ENCODE measurements at places on chromosomes 6 and 20.

DNA sequence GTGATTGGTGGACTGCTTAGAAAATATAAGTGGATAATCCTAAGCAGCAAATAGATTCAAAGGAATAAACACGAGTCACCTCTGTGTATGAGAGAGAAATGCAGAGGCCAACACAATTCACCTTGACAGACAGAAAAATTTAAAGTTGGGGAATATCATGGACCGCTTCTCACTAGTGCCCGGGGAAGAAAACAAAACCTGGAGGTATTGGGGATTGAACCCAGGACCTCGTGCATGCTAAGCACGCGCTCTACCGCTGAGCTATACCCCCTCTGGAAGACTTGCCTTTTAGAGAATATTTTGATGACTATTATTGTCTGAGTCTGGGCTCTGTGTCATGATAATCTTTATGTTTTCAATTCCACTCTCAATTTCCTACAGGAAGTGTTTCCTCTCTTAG lies 111.9 kb downstream of the TRIM27 start:
- peak; percentile 6 for DNase-seq

- no peak for DNase-seq
These were observed 35.7 kb downstream of the TSPYL4 start for GRCh38 chr6:116218172-116218633.

DNA sequence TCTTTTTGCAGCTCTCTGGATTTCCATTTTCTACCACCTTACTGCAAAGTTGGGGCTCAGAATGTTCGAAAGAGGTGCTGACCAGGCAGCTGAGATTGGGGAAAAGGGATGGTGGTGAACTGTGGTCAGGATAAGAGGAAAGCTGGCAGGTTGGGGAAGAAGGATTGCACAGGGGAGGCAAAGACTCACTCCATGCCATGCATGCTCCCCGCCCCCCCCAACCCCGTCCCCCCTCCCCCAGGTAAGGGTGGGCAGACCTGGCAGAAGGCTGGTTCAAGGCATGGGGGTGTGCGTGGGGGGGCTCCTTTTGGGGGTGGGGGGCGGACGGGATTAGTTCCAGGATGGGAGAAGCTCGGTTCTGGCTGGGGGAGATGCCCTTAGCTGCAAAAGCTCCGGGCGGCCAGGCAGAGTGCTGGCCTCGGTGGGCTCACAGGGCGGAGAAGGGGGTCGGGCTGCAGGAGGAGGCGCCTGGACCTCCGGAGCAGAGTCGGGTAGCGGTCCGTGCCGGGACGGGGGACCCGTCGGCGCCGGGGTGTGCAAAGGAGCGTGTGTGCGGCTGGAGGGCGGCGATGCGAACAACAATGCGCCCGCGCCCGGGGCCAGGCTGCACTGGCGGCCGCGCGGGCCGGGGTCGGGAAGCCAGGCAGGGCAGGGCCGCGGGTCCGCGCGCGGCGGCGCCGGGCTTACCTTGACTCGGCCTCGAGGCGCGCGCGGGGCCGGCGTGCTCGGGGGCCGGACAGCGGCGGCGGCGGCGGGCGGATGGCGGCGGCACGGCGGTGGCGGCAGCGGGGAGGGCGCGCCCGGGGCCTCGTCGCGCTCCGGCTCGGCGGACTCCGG lies 880 bp downstream of the ADNP start:
- peak; percentile 53 for DNase-seq

DNA sequence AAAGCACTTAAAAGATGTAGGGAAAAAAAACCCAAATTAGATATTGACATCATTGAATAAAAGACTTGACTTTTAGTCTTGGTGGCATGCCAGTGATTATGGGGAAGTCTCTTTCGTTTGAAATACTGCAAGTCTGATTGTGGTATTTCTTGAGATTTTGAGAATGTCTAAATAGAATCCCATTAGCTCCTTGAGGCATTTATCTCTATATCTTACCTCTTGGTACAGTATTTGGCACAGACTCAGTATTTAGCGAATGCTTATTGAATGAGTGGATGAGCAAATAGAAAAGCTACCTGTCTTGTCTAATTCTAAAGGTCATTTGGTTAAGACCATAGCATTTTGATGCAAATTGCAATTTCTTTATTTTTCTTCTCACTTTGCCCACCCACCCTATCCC lies 156.5 kb downstream of the TFAP2B start:
- no peak for DNase-seq

DNA sequence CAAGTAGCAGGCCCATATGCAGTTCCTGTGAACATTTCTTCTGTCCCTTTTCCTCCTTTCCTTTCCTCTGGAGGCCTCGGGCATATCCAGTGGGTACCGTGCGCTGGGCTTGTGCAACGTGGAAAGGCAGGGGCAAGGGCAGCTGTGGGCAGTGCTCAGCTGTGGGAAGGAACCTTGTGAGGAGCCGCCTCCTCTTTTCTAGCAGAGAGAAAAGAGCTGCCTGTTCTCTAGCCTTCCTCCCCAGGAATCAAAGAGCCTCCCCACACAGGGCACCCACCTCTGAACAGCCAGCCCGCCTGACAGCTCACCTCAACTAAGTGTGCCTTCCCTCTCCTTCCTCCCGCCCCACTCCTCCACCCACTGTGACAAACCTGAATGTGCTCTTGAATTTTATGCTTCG lies 143.3 kb upstream of the HDDC2 start:
- DNase-seq = no peak

GRCh38 chr20:48909910-48910309 lies 11.6 kb upstream of the ARFGEF2 start:
- no peak for DNase-seq

DNA sequence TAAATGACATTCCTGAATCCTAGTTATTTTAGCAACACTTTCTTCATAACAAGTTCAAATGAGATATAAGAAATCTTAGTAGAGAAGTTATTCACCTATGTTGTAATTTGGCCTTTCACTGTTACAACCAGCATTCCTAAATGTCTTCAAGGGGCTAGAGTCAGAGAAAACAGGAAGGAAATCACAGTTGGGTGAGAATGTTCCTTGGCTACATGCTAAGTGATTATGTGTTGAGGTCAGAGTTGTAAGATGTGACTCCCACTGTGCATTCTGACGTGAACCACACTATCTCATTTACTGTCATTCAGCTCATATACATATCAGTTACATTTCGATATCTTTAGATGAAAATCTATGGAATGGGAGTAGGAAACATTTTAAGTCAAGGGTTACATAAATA lies 51.0 kb upstream of the MLIP start:
- no peak for DNase-seq

- no peak for DNase-seq
These were observed 9.3 kb downstream of the VNN2 start for GRCh38 chr6:132748446-132748845.

GRCh38 chr20:51174536-51174935 lies 151.6 kb upstream of the KCNG1 start:
- no peak for DNase-seq

DNA sequence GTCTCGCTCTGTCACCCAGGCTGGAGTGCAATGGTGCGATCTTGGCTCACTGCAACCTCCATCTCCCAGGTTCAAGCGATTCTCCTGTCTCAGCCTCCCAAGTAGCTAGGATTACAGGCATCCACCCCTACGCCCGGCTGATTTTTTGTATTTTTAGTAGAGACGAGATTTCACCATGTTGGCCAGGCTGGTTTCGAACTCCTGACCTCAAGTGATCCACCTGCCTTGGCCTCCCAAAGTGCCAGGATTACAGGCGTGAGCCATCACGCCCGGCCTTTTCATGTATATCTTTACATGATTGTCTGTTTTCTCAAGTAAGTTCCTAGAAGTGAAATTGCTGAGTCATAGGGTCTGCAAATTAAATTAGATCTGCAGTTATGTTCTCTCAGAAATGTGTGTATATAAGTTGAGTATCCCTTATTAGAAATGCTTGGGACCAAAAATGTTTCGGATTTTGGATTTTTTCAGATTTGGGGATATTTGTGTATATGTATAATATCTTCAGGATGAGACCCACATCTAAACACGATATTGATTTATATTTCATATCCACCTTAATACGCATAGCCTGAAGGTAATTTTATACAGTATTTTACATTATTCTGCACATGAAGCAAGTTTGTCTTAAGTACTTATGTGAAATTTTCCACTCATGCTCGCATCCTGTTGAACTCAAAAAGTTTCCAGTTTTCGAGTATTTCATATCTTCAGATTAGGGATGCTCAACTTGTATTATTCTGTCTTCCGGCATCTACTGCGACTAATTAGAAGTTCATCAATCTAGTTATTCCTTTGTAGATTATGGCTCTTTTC lies 40.4 kb downstream of the TAB2 start:
- no peak for DNase-seq

DNA sequence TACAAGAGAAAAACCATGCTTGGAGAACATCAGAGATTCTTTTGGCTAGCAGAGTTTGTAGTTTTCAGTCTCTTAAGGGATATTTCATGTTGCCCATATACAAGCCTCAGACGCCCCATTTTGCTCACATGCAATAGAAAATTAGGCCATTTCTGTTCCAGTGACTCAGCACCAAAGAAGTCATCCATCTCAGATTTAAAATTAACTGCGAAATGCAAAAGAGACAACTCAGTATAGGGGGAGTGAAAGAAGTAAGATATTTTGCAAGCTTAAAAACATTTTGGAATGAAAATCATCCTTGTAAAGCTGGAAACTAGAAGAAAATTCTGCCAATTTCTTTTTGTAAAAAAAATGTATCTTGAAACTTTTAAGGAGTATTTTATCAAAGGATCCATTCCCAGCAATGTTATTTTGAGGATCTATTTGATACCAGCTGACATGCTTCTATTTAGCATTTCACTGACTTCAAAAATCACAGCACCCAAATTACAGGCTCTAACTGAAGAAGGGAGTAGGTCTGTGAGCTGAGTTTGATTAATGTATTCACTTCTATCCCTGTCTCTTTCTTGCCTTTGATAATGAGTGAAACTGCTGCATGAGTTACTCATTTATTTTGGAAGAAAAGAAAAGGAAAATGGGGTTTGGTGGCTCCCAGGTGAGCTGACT lies 223.7 kb upstream of the SULF2 start:
- no peak for DNase-seq

DNA sequence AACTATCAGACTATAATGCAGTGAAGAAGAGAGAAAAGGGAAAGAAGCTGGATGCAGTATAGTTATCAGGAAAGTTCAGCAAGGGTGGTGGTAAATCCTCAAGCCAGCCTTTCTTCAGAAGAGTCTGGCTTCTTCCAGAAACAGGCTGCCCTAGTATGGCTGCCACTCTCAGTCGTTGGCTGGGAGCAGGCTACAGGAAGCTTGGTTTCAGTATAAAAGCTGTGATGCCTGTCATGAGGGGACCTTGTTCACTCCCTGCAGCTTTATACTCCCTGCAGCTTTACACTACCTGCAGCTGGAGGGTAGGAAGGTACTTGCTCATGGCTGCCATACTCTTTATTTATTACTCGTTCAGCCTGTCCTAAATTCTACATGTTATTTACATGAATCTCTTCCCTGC lies 63.3 kb upstream of the ARHGAP18 start:
- DNase-seq = no peak

GRCh38 chr20:60271597-60271996 lies 313.4 kb downstream of the CDH26 start:
- no peak for DNase-seq

- no peak for DNase-seq
These were observed 137.0 kb upstream of the SULF2 start for GRCh38 chr20:47922269-47922668.

DNA sequence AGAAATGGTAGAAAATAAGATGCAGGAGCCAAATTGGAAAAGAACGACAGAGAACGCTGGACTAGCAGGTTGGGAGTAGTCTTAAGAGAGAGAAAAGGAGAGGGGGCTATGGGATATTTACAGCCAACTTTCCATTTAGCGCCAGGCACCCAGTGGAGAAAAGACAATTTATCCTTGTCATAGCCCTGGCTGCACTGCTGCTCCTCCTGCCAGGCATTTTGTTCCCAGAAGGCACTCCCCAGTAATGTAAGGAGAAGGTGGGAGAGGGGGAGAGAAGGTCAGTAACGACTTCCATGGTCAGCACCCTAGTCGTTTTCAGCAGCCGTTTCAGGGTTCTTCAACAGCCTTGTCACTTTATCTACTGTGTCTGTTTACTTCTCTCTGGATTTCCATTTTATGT lies 159.0 kb downstream of the TRMT11 start:
- no peak for DNase-seq

- no peak for DNase-seq
These were observed 13.8 kb downstream of the CFAP206 start for GRCh38 chr6:87421576-87421975.

- DNase-seq = no peak
These were observed 92.4 kb downstream of the GJA10 start for GRCh38 chr6:89986650-89987074.

DNA sequence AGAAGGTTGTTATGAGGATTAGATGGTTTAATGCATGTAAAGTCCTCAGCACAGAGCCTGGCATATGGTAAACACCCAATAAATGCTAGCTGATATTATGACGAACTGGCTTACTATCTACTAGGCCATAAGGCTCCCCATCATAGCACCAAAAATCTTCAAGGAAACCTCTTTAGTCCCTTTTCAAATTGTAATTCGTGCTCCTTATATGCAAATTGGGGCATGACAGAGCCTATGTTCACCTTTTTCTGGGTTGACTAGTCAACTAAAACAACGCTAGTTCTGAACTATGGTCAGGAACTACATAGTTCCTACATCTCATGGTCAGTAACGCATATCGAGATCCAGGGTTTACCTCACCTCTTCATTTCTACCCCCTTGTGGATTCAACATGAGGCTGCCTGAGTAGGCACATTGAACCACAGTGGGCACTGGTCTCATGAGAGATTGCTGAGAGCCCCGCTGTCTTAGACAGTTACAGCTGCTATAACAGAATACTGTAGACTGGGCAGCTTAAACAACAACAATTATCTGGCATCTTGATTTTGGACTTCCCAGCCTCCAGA lies 97.2 kb upstream of the TNFAIP3 start:
- no peak for DNase-seq

DNA sequence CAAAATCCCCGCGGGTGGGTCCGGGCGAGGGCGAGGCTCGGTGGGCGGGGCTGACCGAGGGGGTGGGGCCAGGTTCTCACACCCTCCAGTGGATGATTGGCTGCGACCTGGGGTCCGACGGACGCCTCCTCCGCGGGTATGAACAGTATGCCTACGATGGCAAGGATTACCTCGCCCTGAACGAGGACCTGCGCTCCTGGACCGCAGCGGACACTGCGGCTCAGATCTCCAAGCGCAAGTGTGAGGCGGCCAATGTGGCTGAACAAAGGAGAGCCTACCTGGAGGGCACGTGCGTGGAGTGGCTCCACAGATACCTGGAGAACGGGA lies 809 bp downstream of the HLA-G start:
- DNase-seq = peak; percentile 9

Measured in NCI-H146 (cell line).